Dorsolateral prefrontal cortex (tissue), 122 donors: ENCODE measurements at places on chromosomes 1 and 21. TPM values are rescaled to one million over a fixed set of nuclear protein-coding genes. Genes with fewer than 3 reads are reported as not detected.

NUP210L gene
- 0.18 TPM for total RNA-seq

RGS18 gene
- total RNA-seq, result not detected

SRM gene
- total RNA-seq, result 46.0 TPM

LCE6A gene
- total RNA-seq, result not detected

PKLR gene
- 0.26 TPM for total RNA-seq

KRTAP12-2 gene
- total RNA-seq, result not detected

GALNT2 gene
- 43.7 TPM for total RNA-seq

MSTO1 gene
- total RNA-seq, result 43.4 TPM

KLF17 gene
- not detected for total RNA-seq

CSF1 gene
- total RNA-seq, result 22.1 TPM

RBM34 gene
- 56.4 TPM for total RNA-seq

C1QTNF12 gene
- 3.3 TPM for total RNA-seq

KRTAP21-2 gene
- total RNA-seq, result not detected

CD5L gene
- not detected for total RNA-seq

AK2 gene
- 83.4 TPM for total RNA-seq

TPTE gene
- total RNA-seq, result not detected

CHRNB2 gene
- total RNA-seq, result 25.3 TPM

FALEC gene
- not detected for total RNA-seq

PBX1 gene
- 108 TPM for total RNA-seq

E2F2 gene
- total RNA-seq, result not detected

RGS8 gene
- 5.6 TPM for total RNA-seq

LCE2B gene
- total RNA-seq, result not detected

PRR9 gene
- total RNA-seq, result not detected

KIF2C gene
- 2.0 TPM for total RNA-seq

SLC45A1 gene
- 22.0 TPM for total RNA-seq

C1QC gene
- 34.0 TPM for total RNA-seq

TACSTD2 gene
- not detected for total RNA-seq

SDHC gene
- total RNA-seq, result 168 TPM

RXRG gene
- total RNA-seq, result 4.1 TPM

AMY1B gene
- total RNA-seq, result not detected

HMGN2 gene
- 190 TPM for total RNA-seq

MYOG gene
- not detected for total RNA-seq

CTSK gene
- 7.0 TPM for total RNA-seq

CAMK2N1 gene
- 384 TPM for total RNA-seq

ARTN gene
- total RNA-seq, result 0.88 TPM

LAMC2 gene
- not detected for total RNA-seq

MFSD2A gene
- 19.2 TPM for total RNA-seq

SPATA21 gene
- total RNA-seq, result not detected

GNAT2 gene
- not detected for total RNA-seq

CCDC27 gene
- not detected for total RNA-seq

UBE2U gene
- total RNA-seq, result not detected

LMNA gene
- total RNA-seq, result 57.5 TPM

HMGN1 gene
- 79.0 TPM for total RNA-seq

BSND gene
- not detected for total RNA-seq

U2AF1 gene
- 36.1 TPM for total RNA-seq

BMP8A gene
- 6.6 TPM for total RNA-seq

ELOVL1 gene
- total RNA-seq, result 55.9 TPM

FMN2 gene
- total RNA-seq, result 79.2 TPM

UBL4B gene
- total RNA-seq, result not detected

AKR7A3 gene
- 5.9 TPM for total RNA-seq
